ENCODE measurements at places on chromosomes 6 and 20. TPM values are rescaled to one million over a fixed set of nuclear protein-coding genes. Genes with fewer than 3 reads are reported as not detected.

Gene CALHM6
- 23.2 TPM for total RNA-seq

Gene SLC26A8
- not detected for total RNA-seq

Gene OR2H2
- total RNA-seq: not detected

- peak; percentile 70 for DNase-seq
Measured at GRCh38 chr6:43723737-43724295, 36.2 kb upstream of the MRPS18A start.

DNA sequence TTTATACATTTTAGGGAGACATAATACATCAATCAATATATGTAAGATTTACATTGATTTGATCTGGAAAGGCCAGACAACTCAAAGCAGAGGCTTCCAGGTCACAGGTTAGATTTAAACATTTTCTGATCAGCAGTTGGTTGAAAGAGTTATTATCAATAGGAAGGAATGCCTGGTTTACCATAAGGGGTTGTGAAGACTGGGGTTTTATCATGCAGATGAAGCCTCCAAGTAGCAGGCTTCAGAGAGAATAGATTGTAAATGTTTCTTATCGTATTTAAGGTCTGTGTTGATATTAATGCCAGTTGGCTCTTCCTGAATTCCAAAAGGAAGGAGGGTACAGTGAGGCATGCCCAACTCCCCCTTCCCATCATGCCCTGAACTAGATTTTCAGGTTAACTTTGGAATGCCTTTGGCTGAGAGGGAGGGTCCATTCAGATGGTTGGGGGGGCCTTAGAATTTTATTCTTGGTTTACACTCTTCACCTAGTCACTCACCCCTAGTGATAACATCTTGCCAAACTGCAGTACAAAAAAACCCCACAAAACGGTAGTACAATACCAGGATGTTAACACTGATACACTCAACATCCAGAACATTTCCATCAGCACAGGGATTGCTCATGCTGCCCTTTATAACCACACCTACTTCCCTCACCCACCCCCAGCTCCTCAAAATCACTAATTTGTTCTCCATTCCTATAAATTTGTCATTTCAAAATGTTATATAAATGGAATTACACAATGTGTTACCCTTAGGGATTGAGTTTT lies 259.6 kb upstream of the PLN start:
- DNase-seq: no peak

DNA sequence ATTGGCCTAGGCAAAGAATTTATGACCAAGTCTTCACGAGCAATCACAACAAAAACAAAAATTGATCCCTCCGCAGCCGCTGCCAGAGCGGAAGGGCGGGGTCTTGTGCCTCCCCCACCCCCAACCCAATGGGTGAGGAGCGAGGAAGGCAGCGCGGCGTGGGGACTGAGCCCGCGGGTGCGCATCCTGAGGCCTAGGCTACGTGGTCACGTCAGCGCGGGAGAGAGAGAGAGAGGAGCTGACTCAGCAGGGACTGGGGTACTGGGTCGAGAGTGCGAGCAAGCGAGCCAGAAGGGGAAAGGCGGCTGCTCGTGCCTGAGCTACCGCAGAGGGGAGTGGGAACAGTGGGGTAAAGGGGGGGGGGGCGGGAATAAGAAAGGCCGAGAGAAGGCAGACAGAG lies 90.1 kb upstream of the FERMT1 start:
- DNase-seq: no peak

DNA sequence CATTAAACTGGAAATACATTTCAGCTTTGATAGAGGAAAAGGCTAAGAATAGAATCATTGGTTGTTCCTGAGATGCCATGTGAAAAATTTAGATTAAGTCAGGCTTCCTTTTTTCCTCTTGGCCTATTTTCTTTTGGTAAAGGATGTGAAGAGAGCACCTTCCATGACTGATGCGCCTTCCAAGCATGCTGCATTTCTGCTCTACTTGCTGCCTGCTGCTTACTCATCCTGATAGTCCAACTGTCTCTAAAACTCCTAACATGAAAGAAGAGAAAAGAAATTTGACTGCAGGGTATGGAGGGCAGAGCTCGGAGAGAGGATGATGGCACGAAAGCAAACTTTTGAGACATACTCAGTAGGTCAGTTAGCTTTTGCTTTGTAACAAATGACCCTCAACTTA lies 28.8 kb downstream of the SNAP25 start:
- no peak for DNase-seq

GRCh38 chr6:90175627-90176538 lies 120.8 kb downstream of the BACH2 start:
- DNase-seq: no peak

DNA sequence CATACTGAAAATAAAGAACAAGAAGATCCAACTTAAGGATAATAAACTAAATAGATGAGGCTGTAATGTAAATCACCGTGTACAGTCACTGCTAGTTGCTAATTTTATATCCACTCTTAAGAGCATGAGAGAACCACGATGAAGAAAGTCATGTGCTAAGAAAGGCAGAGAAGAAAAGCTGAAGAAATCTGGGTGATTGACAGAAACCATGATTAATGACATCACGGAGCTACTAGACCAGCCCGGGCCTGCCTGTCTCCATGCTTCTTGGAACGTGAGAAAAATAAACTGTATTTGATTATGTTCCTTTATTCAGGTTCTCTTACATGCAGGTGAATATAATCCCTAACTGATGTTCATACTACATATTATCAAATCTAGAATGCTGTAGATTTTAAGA lies 84.2 kb upstream of the E2F3 start:
- DNase-seq: no peak

- no peak for DNase-seq
Measured at GRCh38 chr6:157036245-157036711, 259.1 kb downstream of the ARID1B start.

DNA sequence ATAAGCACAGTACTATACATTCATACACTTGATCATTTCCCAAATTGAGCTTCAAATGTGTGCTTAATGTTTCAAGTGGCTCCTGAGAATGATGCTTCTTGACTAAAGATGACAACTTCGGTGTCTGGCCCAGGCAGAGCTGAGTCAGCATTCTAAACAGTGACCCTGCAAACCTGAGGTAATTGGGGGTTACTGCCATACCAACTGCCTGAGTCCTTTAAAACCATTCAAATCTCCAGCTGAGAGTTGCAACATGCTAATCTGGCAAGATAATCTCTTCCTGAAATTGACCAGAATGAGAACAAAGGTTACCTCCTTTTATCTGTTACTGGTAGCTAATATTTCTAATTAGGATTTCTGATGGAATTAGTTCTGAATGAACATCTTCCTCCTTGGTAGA lies 8.2 kb downstream of the BACH2 start:
- DNase-seq: no peak

Measured in activated naive CD8-positive, alpha-beta T cell treated with anti-CD3 and anti-CD28 coated beads, Interleukin-2, amount 10 ng/mL, durations not matched to agents 7 days and 5 days (primary cell).